NCI-H748 treated with DMSO at 0.1 percent for 48 hours (cell line): ENCODE measurements at places on chromosomes 3 and 15.

DNA sequence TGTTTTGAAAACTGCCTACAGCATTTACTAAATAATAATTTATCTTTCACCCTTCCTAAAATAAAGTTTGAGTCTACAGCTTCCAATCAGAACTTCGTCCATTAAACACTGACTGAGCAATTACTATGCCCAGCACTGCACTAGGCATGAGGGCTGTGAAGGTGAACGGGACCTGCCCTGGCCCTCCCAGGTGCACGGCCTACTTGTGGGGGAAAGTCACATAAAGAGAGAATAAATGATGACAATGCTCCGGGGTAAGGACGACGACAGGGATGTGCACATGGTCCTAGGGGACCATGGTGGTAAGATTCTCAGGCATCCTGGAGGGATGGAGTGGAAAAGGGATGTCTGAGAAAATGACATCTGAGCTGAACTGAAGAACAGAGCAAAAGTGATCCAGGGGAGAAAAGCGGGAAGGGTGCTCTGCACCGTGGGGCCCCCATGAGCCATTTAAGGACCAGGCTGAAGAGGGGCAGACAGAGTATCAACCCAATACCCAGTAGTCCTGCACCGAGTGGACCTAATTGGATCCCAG is 11.5 kb downstream of the PLA2G4F start:
- DNase-seq, result no peak

DNA sequence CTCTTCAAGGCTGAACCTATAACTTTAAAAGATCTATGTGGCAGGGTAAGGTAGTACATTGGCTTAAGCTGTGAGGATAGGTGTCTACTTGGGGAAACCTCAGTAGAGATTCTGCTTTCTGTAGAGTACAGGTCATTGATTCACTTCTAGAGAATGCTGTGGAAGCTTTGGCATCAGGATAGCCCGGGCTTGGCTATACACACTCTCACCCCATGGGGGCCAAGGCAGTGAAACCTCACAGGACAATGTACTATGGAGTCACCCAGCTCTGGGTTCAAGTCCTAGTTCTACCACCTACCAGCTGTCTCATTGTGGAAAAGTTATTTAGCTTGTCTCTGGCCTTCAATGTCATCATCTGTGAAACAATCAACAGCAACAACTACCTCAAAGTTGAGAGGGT is 9.0 kb downstream of the MTFMT start:
- DNase-seq, result no peak

DNA sequence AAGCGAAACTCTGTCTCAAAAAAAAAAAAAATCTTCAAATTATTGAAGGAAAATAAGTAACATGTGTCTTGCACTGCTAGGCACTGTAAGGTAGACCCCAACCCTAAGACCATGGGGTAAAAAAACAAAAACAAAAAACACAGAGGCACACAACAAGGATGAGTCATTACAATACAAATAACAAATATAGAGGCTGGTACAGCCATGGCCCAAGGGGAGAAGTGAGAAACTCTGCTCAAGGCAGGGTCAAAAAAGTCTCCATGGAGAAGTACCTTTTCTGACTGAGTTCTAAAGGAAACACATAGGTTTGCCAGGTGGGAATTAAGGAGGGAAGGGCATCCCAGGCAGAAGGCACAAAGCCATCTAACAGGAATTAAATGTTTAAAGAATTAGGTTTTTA is 54.5 kb downstream of the TOP2B start:
- DNase-seq, result no peak

DNA sequence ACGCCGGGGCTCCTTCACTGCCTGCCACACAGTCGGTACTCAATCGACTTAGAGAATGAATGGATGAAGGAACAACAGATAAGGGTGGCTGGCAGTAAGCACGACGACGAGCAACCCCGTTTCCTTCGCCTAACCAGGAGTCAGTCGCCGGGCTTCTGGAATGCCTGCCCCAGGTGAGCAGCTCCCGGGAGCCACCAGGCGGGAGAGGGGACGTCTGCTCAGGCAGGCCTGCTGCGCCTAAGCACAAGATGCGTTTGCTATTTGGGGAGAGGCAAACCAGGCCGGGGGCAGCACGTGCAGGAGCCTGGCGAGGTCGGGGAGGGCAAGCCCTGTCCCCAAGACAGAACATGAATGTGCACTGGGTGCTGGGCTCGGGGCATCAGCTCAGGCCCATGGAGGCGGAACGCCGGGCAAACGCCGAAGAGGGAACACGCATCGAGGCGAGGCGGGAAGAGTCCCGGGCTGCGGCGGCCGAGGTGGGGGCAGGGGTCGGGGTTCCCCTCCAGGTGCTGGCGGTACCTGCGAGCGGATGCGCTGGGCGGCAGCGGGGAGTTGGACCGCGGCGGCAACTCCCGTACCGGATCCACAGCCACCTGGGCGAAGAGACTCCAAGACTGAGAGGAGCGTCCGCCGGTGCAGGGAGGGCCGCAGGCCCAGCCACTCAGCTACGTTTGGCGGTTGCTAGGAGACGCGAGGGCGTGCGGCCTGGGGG is at the start of gene CFAP92:
Gene CFAP92, minus strand, starts transcription at position 616 of the 712 bp plus-strand sequence. CDS start 772 bp downstream, outside the sequence.
- peak; percentile 77 for DNase-seq

DNA sequence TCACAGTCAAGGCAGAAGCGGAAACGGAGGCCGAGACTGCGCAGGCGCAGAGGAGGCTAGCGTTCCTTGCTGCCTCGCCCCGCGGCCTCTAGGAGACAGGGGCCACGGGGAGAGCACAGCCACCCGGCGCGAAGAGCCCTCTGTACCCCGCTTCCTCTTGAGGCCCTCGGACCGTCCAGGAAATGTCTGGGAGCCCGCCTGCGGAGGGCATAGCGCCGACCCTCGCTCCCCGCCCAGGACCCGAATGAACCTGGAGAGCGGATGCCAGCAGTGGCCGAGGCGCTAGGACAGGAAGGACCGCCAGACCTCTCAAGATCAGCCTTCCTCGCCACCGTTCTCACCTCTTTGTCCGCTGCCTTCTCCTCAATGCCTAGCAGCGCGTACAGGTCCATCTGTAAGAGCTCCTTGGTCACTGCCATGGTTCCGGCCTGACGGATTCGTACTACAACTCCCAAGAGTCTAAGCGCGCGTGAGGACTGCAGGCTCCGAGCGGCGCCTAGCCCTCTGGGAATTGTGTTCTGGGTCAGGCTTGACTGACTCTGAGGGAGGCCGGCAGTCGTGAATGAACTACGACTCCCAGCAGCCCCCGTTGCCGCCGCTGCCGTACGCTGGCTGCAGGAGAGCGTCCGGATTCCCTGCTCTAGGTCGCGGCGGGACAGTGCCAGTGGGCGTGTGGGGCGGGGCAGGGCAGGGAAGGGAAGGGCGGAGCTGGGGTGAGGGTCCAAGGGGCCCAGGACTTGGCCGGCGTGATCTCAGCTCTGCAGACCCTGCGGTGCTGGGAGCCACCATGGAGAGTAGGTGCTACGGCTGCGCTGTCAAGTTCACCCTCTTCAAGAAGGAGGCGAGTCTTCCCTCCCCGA is at the start of the genes DNAJC17 and ZFYVE19:
Gene DNAJC17, minus strand, starts transcription at position 446 of the 860 bp plus-strand sequence. Its CDS starts 27 bp downstream, at position 419.
Gene ZFYVE19, plus strand, starts transcription at position 62 of the 860 bp plus-strand sequence. Its CDS starts 501 bp downstream, at position 563.
- peak; percentile 81 for DNase-seq

- DNase-seq, result no peak
Measured at GRCh38 chr15:77021803-77022381, 27.0 kb downstream of the PSTPIP1 start.

- no peak for DNase-seq
Measured at GRCh38 chr3:166734734-166735133, 645.4 kb downstream of the ZBBX start.

DNA sequence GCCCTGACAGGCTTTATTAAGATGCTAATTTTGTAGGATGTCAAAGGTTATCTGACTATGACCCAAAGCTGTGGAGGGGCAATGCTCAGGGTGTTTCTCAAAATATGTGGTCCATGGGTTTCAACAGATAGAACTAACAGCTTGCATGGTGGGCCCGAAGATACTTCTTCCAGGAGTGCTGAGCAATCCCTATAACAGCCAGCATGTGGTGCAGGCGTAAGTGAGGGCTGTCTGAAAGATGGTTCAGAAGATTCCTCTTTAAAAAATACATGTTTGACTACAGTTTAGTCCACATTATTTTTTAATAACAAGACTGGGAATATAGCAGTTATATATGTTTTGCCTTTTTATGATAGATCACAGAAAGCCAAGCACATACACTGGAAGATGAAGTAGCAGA is 7.6 kb downstream of the SCG3 start:
- no peak for DNase-seq

DNA sequence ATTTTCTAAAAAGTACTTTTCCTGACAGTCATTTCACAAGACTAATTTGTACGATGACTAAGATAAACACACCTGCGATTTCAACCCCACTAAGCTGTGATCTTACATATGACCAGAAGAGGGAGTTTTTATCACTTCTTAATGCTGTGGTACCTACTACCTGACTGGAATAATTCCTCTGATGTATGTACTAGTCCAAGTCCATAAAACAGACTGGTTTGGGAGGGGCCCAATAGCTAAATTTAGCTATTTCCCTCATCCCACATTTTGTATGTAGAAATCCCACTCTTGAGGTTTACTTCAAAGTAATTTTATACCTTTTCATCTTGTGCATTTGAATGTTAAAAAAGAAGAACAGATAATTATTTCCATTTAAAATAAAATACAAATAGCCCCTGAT is 49.7 kb upstream of the SCAANT1 start:
- DNase-seq, result peak; percentile 64

GRCh38 chr3:17258823-17259436 is 374.2 kb downstream of the PLCL2 start:
- peak; percentile 8 for DNase-seq

DNA sequence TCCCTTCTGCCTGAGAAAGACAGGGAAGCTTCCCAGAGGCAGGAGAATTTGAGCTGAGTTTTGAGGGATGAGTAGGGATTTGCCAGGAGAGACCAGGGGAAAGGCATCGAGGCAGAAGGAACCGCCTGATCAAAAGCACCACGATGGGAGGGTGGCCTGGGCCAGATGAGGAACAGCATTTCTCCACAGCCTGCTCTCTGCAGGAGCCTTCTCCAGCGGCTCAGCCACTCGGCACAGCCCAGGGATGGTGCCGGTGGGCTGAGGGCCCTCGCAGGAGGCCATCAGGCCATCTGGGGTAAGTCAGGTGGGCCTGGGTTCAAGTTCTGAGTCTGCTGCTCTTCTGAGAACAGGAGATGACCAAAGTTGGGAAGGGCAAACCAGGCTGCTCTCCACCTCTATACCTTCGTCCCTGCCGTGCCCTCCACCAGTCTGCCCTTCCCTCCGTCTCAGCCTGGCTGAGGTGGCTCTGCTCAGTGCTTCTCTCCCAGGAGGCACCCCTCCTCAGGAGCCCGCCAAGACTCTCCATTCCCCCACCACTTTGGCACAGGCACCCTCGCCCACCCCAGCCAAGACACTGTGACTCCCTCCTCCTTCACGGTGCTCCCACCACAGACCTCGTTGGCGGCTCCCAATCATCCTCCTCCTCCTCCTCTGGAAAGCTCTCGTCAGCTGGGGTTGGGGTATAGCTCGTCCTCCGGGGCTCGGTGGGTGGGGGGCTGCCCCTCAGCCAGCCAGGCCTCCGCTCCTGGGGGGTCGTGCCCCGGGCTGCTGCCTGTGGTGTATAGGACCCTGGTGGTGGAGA is 34.9 kb downstream of the GRIP2 start:
- no peak for DNase-seq

DNA sequence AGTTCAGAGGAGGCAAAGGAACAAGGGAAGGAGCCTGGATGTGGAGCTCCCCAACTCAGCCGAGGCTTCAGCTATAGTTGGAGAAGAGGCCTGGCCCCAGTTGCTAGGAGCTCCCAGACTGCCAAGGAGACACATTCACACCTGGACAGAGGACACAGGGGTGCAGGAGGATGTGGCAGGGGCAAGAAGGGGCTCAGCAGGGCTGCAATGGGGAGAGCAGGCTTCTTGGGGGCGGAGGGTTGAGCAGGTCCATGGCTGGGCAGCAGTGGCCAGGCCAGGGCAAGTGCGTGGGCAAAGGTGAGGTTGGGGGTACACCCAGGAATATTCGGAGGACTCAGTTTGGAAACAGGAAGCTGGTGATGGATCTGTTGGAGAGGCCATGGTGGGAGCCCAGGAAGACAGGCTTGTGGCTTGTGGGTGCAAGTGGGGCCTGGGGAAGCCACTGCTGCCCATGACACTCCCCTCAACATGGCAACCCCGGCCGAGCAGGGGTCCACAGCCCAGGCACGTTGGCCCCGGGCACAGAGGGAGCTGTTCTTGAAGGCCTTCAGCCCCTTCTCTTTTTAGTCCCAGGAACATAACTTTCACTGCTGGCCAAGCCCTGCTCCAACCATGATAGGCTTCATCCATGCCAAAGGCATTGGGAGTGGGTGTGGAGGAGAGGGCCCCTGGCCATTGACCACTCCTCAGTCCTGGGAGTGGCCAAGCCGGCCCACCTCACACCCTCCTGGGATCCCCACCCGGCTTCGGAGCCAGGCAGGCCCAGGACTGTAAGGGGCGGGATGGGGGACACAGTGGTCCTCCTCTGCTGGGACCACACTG is 33.3 kb downstream of the TSPAN3 start:
- no peak for DNase-seq

GRCh38 chr3:155065537-155065936 is 14.6 kb upstream of the MME start:
- no peak for DNase-seq

- DNase-seq, result no peak
Measured at GRCh38 chr3:40655551-40655950, 130.8 kb downstream of the ZNF621 start.

DNA sequence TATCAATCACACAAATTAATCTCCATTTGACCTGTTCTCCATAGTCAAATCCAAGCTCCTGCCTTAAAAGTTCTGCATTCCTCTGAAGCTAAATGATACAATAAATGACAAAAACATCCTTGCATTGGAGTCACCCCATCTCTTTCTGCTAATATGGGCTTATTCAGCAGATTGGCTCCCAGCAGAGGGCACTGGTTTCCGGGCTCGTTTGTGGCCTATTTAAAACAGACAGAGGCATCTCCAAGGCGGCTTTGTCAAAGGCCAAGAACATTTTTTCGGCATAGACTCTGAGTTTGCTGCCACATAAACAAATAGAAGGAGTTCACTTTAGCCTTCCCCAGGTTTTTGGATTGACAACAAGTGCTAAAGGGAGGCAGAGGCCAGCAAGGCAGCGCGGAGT is 204.4 kb upstream of the RASGRP1 start:
- DNase-seq, result no peak

DNA sequence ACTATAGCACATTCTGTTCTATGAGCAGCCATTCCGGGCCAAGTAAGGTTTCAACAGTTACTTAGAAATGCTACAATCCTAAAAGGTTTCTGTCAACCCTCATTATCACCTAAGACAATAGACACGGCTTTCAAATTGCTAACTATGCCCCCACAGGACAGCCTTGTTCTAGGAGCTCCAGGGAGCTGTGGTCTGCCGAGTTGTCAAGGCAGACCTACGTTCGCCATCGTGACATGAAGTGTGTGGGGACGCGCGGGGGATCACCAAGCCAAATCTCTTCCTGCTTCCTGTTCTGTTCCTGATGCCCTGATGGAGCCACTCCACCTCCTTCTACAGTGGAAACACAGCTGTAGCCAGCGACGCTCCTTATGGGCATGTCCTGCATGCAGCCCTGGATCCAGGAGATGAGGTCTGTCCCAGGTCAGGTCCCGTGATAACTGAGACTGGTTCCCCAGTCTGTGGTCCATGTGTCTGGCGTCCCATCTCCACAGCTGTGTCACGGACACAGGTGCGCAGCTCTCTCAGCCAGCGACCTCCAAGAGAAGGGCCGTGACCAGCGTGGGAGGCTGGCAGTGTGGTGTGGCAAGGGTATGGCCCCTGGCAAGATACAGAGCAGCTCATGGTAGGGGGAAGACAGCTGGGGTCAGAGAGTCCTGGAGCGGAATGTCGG is 82.8 kb downstream of the PCSK6 start:
- DNase-seq, result no peak
